ENCODE measurements at places on chromosomes 12 and 14. TPM values are rescaled to one million over a fixed set of nuclear protein-coding genes. Genes with fewer than 3 reads are reported as not detected.

DNA sequence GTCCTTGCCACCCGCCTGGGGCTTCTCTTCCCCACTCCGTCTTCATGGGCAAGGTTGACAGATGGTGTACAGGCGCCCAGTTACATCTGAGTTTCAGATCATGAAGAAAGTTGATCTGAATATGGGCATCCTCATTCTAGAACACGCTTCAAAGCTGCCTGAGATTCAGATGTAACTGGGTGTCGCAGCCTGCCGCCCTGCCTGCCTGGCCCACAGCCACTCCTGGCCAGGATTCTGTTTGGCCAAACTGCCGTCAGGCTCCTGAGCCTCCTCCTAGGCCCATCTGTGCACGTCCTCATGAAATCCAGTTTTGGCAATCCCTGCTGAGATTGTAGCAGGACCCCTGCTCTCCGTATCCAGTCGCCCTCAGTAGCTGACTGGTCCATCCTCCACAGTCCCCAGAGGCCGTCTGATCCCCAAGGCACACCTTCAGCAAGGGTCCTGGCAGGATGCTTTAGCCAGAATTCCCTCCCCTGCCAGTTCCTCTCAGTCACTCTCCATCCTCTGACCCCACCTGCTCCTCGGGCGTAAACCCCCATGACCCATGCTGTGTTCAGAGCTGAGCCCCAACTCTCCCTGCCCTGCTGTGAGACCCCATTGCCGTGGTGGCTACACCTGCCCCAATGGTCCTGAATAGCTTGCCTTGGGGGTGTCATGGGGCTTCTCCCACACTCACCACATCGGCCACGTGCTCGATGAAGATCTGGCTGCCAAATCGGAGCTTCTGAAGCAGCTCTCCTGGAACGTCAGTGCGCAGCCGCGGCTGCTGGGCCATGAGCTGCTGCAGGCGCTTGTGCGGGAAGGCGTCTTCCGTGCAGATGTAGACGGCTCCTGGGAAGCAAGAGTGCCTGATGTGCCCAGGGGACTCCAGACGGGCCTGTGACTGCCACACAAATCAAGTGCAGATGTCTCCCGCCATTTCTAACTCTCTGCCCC is 12.5 kb downstream of the XRCC3 start:
- DNase-seq, result no peak

CNTN1 gene
- total RNA-seq, result 7.2 TPM

DNA sequence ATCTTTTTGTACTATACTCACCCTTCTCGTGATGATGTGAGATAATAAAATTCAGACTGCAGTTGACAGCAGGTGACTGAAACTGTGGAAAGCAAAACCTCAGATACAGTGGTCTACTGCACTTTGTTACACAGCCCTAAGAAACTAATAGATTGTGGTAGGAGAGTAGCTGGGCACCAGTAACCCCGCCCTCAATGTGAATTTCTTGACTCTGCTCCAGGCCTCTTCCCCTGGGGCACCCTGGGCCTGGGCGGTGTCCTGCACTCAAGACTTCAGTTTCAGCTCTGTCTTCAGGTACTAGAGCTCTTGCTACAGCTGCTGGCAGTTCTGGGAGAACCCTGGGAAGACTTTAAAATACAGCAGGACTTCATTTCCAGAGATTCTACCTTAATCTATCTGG is 197.6 kb upstream of the AVPR1A start:
- DNase-seq, result no peak

- no peak for DNase-seq
Observed at GRCh38 chr14:96136371-96137005, 68.2 kb upstream of the BDKRB2 start.

DNA sequence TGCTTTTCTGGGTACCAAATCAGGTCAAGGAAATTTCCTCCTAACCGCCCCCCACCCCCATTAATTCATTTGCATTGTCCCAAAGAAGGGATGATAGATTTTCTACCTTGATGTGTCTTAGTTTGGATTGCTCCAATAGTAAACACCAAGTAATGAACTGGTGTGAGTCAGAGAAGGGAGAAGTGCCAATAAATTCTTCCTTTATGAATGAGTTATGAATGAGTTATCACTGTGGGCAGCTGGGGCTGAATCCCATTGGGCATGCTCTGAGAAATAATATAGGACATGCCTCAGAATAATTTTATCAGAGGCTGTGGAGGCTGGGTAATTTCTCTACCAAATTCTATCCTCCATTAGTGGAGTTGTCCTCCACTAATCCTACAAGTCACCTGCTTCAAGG is 277.9 kb upstream of the FLRT2 start:
- no peak for DNase-seq
